ENCODE measurements at places on chromosomes 11 and 22.

GRCh38 chr11:126328444-126328843 is 24.6 kb downstream of the DCPS start:
- DNase-seq, result no peak

DNA sequence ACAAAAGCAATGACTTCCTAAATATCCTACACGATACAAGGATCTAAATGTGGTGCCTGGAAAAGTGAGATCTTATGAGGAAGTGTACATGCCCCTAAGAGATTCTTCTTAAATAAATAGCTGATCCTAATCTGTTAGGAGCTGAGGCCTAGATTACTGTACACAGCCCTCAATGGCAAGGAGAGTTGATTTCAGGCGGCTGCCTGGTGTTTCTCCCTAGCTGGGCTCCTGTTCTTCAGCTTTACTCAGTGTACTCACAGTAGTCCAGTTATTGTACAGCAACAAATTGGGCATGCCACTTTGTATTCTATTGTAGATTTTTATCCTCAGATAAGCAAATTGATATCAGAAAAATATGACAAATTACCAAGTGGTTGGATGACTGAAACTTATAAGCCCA is 358.2 kb upstream of the PDGFD start:
- DNase-seq, result no peak

- no peak for DNase-seq
Observed at GRCh38 chr11:119777940-119778339, 48.9 kb upstream of the NECTIN1 start.

DNA sequence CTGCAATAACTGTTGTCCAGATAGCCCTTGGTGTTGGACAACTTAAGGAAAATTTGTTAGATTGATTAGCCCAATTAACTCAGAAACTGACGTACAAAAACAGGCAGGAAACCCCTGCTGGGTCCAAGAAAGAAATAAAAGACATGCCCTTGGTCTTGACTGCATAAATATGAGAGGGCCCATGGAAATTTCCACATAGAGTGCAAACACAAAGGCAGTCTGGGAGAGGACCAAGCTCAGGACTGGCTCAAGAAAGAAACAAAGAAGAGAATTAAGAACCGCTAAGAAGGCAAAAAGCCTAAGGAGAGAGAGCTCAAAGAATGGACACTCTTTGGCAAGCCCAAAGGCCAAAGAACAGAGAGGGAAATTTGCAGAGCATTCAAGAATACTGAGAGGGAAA is 1243.9 kb downstream of the LRRC4C start:
- DNase-seq, result no peak

GRCh38 chr11:4211991-4212390 is 117.4 kb downstream of the RRM1 start:
- DNase-seq, result no peak

DNA sequence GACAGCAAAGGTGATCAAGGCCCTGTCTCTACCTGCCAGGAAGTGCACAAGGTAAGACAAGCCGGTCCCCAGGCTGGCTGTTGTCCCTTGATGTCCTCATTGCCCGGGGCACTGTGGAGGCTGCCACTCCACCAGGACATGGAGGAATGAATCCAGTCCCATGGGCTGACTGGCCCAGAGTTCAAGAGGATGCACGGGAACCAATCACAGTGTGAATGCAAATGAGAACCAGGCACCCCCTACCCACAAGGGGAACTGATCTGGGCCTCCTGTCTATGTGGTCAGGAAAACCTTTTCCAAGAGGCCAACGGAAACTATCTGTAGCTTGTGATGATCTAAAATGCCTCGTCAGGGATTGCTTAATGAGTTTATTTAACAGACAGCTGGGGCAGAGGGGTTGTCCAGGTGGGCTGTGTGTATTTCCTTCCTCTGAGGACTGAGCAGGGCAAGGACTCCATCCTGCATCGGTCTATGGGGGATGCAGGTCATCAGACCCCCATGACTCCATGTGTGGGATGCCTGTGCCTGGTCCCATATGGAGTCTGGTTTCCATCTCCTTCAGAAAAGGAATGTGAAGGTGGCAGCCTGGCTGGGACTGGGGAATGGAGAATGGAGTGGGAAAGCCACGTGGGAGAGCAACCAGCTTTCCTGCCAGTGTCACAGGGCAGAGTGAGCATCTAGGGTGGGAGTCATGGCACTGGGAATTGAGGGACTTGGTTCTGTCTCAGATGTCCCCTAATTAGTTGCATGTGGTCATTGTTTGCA is 60.5 kb downstream of the CD82 start:
- no peak for DNase-seq

DNA sequence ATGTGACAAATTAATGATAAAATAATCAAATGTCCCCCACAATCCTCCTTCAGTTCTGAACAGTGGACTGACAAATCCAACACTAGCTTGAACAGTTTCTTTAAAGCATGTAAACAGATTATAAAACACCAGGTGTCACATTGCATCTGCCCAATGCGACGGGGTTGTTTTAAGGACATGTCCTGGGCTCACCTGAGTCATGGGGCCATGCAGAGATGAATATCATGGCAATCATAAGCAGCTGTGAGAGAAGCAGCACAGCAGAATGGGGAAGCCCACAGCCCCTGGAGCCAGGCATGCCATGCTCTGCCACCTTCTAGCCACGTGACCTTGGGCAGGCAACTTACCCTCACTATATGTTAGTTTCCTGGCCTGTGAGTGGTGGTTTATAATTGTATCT is 93.9 kb upstream of the KCNA4 start:
- DNase-seq, result no peak

DNA sequence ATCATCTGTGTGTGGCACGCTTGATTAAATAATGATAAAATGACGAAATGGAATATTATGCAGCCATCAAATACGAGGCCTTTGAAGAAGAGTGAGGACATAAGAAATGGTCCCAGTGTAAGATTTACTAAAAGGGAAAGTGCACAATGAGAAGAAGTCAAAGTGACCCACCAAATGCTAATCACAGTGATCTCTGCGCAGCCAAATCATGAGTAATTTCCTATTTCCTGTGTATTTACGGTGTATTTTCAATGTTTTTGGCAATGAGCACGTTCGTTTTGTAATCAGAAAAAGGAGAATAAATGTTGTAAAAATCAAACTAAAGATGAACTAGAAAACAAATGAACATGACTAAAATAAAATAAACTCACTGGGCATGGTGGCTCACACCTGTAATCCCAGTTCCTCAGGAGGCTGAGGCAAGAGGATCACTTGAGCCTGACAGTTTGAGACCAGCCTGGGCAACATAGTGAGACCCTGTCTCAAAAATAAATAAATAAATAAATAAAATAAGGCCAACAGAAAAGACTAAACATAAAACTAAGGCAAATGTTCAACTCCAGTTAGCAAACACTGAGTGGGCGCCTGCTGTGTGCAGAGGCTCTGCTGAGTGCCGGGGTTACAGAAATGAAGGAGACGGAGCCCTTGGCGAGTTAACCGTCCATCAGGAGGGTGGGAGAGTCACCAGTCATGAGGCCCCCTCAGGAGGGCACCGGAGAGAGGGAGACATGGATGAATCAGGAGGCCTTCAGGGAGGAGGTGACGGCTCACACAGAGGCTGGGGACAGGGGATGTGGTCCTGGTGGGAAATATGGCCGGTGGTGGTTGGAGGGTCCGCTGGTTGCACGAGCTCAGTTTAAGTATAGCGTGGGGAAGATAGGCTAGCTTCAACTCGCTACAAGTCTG is 26.0 kb upstream of the CBX7 start:
- DNase-seq, result no peak

DNA sequence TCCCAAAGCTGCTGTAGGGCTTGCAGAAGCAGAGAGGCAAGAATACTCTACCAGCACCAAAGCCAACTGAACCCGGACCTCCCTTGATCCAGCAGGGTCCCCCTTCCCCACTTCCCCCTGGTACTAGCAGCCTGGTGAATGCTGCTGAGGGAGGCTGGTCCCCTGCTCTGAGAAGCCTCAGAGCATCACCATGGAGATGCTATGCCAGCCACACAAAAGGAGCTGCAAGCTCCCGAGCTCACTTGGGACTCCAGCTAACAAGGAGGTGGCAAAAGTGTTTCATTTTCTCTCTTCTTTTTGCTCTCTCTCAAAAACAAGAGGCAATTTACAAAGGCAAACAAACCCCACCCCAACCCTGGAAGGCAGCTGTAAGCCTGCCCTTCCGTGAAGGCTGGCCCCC is 509.8 kb downstream of the BUD13 start:
- no peak for DNase-seq

DNA sequence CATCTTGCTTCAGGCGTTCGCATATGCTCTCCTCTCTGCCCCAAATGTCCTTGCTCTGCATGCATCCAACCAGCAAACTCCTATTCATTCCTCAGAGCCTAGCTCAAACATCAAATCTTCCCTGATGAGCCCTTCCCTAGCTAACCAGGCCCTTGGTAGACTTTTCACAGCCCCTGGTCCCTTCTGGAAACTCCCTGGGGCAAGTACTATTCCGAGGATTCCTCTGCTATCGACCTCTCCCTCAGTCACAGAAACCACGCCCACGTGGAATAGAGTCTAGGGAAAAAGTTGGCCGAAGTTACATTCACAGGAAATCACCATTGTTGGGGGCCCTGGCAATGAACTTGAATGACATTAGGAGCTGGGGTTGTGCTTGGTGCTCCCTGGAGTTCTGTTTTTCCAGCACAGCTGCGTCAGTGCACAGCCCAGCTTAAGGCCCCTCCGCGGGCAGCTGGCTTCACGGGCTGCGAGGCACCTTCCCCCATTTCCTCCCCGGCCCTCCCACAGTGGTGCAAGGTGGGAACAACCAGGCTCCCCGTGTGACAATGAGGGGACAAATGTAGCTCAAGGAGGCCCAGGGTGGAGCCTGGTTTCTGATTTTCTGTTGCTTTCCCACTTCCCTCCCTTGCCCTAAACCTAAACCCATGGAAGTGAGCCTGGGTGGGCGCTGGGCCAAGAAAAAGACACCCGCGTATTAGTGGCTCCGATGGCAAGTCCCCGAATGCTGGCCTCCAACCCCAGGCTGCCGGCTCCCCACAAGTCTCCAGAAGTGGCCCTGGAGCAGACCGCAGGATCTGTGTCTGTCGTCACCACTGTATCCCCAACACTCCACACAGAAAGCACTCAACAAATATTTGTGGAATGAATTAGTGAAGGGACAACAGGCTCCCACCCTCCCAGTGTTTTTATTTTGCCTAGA is 4.3 kb upstream of the ATP5MGL start:
- DNase-seq, result no peak

GRCh38 chr22:25566898-25567235 is 2.4 kb downstream of the GRK3 start:
- peak; percentile 42 for DNase-seq

DNA sequence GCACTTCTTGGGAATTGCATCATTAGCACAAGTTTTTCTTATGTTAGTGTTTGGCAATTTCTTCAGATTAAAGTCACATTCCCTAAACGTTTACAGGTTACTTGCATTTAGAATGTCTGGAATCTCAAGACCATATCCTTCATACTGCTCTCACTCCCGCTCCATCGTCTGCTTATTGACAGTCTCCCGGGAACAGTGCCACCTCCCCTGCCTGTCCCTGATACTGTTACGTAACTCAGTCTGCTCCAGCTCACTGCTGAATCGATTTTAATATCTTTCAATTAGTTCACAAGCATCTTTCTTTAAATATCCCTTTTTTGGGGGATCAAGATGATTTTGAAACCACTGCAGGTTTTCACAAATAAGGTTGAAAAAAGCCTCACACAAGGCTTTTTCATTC is 48.2 kb downstream of the GLYATL2 start:
- no peak for DNase-seq

DNA sequence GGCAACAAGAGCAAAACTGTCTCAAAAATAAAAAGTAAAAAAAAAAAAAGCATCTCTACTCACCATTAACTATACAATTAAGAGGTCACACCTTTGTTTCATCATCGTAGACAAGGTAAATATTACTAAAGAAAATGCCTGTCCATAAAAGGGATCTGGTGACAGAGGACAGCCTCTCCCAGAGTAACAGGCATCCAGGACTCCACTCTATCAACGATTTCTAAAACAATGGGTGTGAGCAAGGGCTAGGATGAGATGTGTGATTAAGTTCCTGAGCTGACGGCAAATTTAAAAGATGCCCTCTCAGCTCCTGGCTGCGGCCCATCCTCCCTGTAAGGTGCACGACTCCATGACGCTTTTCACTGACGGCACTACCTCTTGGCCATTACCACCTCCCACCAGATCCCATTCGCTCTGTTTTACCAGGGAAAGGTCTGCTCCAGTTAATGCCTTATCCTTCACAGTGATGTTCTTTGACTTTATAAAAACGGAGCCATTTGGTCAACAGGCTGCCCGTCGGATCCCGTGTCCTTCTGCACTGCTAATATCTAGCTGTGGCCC is 2.3 kb upstream of the TMEM45B start:
- DNase-seq, result no peak

- DNase-seq, result no peak
Observed at GRCh38 chr11:131689049-131689925, 318.9 kb downstream of the NTM start.

DNA sequence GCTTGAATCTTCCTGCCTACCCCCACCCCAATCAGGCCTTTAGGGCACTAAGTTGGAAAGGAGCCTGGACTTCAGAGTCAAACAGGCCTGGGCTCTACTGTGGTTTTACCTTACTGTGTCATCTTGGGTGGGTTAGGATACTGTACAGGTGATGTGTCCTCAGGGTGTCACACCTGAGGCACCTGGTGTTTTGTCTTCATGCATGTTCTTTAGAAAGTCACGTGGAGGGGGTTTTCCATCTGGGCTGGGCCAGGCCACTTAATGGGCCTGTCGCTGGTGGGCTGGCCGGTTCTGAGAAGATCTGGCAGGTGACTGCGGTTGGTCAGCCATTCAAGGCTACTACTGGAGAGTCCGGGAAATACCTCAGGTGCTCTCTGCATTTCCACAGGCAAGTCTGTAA is 92.6 kb downstream of the SWAP70 start:
- DNase-seq, result no peak

DNA sequence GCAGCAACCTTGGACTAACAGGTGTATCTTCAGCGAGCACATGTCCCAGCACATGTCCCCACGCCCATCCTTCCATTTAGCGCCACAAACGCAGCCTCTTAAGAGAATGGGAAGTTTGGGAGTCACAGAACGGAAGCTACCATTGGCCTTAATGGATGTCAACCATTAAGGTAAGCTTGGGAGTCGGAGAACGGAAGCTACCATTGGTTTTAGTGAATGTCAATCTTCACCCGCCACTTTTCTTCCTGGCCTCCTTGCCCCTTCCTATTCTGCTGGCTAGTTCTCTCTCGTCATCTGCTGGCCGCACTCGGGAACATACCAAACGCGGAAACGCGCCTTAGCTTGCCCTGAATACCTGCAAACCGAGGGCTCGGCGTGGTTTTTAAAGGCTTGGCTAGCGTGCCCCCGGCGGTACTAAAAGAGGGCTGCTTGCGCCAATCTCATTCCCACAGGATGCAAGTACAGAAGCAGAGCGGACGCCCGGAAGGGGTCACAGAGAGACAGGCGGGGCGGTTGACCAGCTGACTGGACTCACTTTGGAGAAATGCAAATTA is 24.3 kb downstream of the GLYATL1 start:
- peak; percentile 13 for DNase-seq

Measured in GM12865 (cell line).